NCI-H2081 treated with DMSO at 0.1 percent for 48 hours (cell line): ENCODE measurements at places on chromosomes 1 and 21.
A peak's percentile ranks its signal among the peaks of the same experiment; 100 is the strongest.

GRCh38 chr1:51833700-51834099 is 44.8 kb downstream of the NRDC start:
- no peak for DNase-seq

DNA sequence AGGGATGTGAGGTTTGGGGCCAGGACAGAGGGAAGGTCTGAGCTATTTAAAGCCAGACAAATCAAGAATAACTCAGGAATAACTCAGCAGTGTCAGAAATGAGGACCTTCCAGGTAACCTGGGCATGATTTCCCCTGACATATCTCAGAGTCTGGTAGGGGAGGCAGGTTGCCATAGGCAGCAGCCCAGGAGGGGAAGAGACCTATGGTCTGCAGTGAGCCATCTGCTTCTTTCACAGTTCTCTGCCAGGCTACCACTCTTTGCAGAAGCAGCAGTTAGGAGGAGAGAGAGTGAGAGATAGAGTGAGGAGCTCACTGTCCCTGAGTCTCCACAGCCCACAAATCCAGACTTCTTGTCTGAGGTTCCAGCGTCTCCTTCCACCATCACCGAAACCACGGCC is 6.3 kb upstream of the VSIG8 start:
- no peak for DNase-seq

- DNase-seq: no peak
Measured at GRCh38 chr1:88780485-88780884, 96.4 kb downstream of the PKN2 start.

DNA sequence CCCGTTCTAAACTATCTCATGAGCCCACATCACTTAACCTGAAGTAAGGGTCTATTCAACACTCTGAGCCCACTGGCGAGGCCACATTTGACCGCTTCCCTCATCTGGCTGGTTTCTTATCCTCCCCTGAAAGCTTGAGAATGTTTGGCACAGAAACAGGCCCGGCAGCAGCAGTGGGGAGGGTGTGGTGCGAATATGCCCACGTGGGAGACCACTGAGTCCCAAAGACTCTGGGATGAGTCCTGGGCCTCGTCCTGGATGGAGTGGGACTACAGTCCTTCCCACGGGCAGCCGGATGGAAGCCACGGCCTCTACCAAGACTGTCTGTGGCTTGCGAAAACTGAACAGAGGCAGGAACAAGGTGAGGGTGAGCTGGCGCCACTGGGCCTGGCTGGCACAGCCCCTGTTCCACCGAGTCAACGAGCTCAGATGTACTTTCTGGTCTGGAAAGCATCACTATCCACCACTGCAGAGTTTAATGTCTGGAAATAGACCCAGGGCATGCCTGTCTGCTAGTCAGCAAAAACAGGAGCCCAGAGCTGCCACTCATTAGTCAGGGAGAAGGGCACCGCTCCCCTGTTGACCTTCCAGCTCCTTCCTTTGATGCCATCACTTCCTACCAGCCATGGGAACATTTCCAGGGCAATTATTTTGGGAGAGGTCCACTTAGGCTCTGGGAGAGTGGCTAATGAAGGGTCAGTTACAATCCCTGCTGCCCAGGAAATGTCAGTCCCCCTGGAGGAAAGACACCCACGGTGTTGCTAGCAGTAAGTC is 386.6 kb downstream of the MATN1 start:
- no peak for DNase-seq

- no peak for DNase-seq
Measured at GRCh38 chr1:12300706-12301105, 70.9 kb downstream of the VPS13D start.

DNA sequence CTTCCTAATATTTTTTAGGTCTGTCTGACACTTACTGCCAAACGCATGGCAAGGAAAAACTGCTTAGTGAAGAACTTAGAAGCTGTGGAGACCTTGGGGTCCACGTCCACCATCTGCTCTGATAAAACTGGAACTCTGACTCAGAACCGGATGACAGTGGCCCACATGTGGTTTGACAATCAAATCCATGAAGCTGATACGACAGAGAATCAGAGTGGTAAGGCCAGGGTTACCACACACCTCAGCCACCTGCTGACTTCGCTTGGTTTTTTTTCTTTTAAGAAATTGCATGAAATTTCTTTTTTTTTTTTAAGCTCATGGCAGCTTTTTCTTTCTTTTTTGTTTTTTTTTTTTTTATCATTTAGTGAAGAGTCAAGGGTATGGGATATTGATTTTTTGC is 17.2 kb downstream of the ATP1A1 start:
- no peak for DNase-seq

DNA sequence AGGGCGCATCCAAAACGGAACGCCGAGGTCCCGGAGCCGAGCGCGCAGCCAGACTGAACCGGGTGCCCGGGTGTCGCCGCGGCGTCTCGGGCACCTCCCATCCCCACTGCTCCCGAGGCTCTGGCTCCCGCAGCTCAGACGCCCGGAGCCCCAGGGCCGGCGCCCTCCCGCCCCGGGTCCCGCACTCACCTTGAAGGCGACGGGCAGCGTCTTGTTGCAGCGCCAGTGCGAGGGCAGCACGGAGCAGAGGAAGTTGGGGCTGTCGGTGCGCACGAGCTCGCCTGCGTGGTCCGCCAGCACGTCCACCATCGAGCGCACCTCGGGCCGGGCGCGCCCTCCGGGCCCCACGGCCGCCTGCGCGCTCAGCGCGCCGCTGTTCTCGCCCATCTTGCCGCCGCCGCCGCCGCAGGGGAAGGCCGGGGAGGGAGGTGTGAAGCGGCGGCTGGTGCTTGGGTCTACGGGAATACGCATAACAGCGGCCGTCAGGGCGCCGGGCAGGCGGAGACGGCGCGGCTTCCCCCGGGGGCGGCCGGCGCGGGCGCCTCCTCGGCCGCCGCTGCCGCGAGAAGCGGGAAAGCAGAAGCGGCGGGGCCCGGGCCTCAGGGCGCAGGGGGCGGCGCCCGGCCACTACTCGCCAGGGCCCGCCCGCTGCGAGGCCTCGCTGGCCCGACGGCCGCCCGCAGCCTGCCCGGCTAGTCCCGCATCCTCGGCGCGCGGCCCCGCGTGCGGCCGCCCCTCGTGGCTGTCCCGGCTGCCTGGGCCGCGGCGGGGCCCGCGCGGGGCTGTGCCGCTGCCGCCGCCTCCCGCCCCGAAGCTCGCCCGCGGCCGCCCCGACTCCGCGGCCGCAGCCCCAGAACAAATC is 447 bp downstream of the RUNX3 start:
- no peak for DNase-seq

GRCh38 chr1:31598980-31599379 is 18.5 kb upstream of the HCRTR1 start:
- no peak for DNase-seq

DNA sequence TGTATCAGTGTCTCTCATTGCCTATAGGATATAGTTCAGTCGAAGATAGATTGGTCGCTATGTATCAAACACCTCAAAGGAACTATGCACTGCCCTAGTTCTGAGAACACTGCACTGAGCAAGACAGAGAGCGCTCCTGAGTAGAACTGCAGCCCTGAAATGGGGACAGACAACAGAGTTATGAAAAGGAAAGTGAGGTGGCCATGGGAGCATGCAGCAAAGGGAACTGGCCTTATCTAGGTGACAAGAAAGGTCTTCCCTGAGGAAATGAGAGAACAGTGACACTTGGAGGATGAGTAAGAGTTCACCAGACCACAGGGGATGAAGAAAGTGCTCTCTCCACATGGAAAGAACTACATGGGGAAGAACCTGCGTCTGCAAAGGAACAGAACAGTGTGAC is 7.5 kb upstream of the G0S2 start:
- DNase-seq: no peak

- DNase-seq: no peak
Measured at GRCh38 chr1:87757676-87758075, 429.0 kb downstream of the LMO4 start.

- no peak for DNase-seq
Measured at GRCh38 chr1:184379111-184379752, 7.6 kb upstream of the C1orf21 start.

DNA sequence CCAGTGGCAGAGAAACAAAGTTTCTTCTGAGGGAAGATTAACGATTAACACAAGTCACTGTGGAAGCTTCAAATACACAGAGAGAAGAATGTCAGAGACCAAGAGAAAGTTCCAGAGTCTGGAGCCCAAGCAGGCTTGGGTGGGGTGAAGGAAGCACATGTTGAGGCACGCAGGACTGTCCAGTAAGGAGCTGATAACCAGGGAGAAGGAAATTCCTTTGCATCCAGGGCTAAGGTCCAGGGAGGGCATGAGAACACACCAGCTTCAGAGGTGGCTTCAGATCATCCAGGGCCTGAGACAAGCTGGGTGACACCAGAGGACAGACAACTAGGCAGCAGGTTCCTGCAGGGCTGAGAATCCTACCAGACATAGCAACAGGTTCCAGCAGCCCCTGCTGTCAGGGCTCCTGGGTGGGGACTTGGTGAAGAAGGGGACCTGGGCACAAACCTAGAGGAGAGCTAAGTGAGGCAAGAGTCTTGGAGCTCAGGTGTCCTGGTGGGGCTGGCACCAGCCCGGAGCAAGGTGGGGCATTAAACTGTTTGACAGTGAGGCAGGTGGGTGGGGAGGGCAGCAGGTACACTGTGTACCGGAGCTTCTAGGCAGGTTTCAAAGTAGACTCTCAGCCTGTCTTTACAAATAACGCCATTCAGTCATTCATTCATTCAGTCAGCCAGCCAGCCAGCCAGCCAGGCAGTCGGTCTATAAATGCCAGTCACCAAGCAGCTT is 2.6 kb upstream of the SPRR1A start:
- DNase-seq: no peak

- DNase-seq: peak; percentile 12
Measured at GRCh38 chr21:31580866-31581276, 78.6 kb upstream of the SOD1 start.

DNA sequence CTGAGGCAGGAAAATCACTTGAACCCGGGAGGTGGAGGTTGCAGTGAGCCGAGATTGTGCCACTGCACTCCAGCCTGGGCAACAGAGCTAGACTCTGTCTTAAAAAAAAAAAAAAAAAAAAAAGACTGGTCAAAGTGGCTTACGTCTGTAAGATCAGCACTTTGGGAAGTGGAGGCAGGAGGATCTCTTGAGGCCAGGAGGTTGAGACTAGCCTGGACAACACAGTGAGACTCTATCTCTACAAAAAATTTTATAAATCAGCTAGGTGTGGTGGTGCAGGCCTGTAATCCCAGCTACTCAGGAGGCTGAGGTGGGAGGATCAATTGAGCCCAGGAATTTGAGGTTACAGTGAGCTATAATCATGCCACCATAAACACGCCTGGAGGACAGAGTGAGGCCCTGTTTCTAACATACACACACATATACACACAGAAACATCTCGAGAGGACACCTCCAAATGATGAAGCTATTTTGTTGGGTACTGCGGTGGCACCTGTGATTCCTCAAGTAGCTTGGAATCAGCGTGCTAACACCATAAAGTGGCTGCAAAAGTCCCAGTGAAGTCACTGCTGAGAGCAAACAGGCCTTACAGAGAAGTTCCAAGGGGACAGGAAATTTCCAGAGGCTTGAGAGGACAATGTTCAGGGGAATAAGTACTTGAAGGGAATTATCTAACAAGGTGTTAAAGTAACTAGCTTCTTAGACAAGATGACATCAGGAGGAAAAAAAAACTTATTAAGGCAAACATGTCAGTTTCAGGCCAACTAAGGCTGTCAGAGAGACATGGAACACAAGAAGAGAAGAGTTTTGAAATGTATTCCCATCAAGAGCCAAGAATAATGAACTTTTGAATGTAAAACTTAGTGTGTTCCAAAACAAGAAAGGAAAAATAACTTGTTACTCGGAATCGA is 1.3 kb downstream of the NADK start:
- DNase-seq: no peak

DNA sequence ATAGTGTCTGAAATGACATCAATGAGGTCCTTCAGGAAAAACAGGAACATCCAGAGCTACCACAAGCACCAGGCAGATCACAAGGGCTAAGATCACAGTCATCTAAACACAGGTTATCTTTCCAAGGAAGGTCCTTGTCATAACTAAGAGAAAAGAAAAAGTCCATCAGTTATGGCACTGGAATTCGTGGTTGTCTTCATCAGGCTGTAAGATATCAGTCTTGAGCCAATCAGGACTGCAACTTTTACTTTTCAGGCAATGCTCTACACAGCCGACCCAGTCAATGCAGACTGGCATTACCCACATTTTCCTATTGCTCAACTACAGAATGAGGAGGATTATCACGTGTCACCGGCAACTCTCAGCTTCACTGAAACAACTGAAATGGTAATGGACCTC is 26.4 kb downstream of the SORT1 start:
- DNase-seq: no peak

- no peak for DNase-seq
Measured at GRCh38 chr1:36982709-36983108, 51.6 kb downstream of the GRIK3 start.

GRCh38 chr21:19853709-19854575 is 1144.3 kb upstream of the NCAM2 start:
- DNase-seq: no peak

DNA sequence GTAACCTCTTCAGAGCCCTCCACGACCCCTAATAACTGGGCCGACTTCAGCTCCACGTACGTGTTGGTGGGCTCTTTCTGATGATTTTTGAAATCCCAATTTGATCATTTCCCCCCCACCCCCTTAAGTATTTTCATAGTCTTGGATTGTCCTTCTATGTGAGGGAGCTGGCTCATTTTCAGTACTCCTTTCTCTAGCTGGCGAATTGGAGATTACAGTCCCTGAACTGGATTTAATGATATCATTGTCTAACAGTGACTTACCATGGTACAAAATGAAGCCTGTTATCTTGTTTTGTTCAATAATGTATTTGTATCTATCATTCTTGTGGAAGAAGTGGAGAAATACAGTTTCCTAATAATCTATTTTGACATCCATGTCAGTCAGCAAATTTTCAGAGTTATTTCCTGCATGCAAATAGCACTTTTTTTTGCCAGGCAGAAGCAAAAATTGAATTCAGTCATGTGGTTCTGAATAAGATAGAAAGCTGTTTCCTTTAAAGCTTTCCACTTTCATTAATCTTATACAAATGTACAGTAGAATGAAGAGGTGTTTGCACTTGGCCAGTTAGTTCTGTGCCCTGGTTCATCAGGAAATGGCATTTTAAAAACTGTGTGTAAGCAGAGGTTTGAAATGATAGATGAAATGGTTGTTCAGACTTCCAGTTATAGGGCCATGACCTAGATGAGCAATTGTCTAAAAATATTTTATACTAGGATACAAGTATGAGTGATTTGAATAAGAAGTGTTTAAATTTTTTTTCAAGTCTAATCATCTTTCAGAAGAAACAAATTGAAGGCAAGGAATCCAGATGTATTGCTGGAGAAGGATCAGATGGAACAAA is 104.2 kb downstream of the ATP5PO start:
- no peak for DNase-seq

GRCh38 chr1:161258439-161259344 is at the start of gene PCP4L1:
Gene PCP4L1, plus strand, starts transcription at chr1:161258745. Its CDS starts 230 bp downstream, at chr1:161258975.
- no peak for DNase-seq

- DNase-seq: no peak
Measured at GRCh38 chr1:87642581-87643221, 314.0 kb downstream of the LMO4 start.
